Mucosa of descending colon (tissue), 3 donors: ENCODE measurements at places on chromosomes 2 and 18. TPM values are rescaled to one million over a fixed set of nuclear protein-coding genes. Genes with fewer than 3 reads are reported as not detected.
A peak's percentile ranks its signal among the peaks of the same experiment; 100 is the strongest.

DNA sequence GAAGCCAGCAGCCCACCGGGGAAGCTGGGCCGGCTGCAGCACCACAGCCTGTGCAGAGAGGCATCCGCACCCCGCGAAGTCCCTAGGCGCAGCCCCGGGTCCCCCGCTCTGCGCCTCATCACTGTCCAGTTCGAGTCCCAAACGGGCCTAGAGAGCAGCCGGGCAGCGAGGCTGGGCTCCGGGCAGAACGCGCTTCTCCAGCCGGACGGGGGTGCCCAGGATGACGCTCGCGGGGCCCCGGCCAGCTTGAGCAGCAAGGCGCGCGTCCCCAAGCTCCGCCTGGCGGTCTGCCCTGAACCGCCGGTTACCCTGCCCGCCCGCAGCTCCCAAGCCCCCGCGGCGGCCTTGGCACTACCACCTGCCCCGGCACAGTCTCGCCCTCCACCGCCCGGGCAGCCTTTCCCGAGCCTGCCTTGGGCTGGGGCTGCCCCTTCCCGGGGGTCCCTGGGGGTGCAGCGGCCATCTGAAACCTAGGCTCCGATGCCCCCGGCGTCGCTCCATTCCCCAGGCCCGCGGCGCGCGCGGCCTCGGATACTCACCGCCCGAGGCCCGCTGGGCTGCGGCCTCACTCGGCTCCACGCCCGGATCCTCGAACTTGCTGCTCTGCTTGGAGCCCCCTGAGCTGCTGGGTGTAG, 591 bp downstream of the SLC16A14 start:
- peak; percentile 39 for DNase-seq

DNA sequence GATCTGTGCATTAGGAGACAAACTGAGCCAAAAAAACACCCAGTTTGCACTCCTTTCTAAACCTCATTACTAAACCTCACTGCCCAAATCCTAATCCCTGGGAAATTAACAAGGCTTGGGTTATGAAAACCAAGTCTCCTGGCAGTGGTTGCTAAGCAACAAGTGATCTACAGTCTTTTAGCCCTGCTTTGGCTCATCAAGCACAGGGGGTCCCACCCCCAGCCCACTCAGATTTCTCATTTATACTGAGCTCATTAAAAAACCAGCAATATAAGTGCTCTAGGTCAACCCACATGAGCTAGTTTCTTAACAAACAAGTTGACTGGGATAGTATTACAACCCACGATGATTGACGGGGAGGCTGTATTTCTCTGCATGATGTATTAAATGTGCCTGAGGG, 18.4 kb downstream of the DNER start:
- no peak for DNase-seq

DNA sequence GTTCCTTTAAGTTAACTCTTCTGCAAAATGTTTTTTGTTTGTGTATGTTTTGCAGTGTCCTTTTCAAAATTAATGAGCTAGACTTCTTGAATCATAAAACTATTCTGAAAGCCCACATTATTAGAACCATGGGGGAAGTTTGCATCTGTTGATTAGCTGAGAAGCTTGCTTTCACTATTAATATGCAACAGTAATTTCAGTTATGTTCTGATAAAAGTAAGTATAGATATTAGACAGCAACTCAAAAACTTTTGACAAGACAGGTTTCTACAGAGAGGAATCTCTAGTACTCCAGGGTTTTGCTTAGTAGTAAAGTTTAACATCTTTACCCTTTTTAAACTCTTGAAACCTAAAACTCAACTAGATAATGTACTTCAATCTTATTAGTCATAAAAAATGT, 147.8 kb downstream of the UBE2E3 start:
- no peak for DNase-seq

DNA sequence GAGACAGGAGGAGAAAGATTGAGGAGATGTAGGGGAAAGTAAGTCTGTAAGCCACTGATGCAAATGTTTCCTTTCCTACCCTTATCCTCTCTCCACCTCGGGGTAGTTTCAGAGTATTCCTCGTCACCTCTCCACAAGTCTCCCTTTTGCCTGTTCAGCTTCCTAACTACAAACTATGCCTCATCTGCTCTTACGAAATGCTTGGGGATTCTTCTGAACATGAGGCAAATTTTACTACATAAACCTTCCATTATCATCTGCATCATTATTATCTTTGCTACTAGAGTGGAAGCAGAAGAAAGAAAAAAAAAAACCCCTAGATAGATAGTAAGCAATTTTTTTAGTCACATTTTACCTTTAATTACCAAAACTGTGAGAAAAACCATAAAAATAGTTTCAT, 43.1 kb upstream of the CWC22 start:
- DNase-seq = no peak

- DNase-seq = no peak
Observed at GRCh38 chr18:48142353-48142752, 211.9 kb upstream of the SMAD2 start.

The NRBP1 gene
- 68.4 TPM for total RNA-seq

The ASPRV1 gene
- total RNA-seq = 0.55 TPM

GRCh38 chr2:214379227-214379626, 31.6 kb upstream of the VWC2L start:
- no peak for DNase-seq

The HSPE1 gene
- total RNA-seq = 84.8 TPM

The OXER1 gene
- 8.9 TPM for total RNA-seq

The ARHGEF33 gene
- 1.5 TPM for total RNA-seq

The GCG gene
- total RNA-seq = 43.9 TPM

GRCh38 chr2:149152469-149152953, 114.0 kb downstream of the LYPD6B start:
- DNase-seq = no peak

DNA sequence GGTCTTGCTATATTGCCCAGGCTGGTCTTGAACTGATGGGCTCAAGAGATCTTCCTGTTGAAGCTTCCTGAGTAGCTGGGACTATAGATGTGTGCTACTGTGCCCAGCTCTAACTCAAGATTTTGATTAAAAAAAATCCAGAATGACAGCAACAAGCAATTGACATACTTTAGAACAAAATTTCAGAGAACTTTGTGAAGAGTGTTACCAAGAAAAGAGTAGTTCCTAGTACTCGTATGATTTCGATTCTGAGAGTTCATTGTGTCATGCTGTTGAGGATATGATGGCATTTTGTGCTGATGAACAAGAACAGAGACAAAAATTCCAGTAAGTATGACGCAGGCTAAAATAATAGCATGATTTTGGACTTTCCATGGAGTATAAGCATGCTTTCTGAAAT, 90.2 kb upstream of the TWSG1 start:
- no peak for DNase-seq

DNA sequence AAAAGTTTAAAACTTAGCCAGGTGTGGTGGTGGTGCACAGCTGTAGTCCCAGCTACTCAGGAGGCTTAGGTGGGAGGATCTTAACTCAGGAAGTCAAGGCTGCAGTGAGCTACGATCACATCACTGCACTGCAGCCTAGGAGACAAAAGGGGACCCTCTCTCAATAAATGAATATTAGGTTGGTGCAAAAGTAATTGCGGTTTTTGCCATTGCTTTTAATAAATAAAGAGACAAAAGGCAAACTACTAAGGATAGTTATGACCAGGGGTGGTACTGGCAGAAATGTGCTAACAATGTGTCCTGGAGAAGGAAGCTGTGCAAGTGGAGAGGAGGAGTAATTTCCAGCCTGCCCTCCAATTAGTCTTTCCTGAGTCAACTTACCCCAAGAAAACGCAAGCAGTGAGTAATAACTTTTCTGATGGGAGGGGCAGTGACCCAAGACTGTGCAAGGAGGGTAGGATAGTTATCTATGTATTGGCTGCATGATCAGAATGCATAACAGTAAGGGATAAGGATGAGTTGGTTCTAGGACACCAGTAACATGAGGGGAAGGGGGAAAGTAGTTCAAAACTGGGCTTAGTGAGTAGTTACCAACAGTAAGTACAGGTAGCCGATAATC, 1.5 kb downstream of the EXOC6B start:
- no peak for DNase-seq

- DNase-seq = no peak
Observed at GRCh38 chr2:607172-607571, 70.0 kb downstream of the TMEM18 start.

GRCh38 chr2:31979956-31980355, 30.9 kb downstream of the MEMO1 start:
- DNase-seq = no peak

The SH3BP4 gene
- 18.0 TPM for total RNA-seq

DNA sequence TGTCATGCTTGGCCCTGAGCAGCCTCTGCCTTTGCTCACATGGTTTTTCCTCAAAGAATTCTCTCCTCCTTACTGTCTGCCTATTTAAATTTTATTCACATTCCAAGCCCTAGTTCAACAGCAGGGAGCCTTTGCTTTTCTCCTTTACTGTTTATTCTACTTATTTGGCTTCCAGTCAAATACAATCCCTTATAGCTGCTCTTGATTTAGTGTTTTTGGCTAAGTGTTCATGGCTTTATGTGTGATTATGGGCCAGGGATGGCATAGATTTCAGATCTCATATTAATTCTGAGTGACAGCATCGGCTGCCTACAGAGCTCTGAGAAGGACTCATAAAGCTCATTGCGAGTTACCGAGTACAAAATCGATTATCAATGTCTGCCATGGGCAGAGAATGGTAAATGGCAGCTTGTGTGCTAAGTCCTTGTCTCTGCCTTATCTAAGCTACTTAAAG, 106.7 kb downstream of the METTL8 start:
- no peak for DNase-seq

DNA sequence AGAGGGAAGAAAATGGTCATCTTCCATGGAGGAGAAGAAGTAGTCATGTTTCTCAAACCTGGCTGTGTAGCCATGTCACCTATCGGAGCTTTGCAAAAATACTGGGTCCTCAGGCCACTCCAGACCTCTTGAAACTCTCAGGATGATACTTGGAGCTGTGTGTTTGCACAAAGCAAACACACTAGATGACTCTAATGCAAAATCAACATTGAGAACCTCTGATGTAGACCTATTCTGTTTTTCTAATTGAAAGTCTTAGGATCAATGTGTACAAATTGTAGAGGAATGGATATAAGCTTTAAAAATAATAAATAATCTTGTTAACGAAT, 444.3 kb downstream of the RND3 start:
- no peak for DNase-seq

The SERPINB12 gene
- total RNA-seq = not detected

DNA sequence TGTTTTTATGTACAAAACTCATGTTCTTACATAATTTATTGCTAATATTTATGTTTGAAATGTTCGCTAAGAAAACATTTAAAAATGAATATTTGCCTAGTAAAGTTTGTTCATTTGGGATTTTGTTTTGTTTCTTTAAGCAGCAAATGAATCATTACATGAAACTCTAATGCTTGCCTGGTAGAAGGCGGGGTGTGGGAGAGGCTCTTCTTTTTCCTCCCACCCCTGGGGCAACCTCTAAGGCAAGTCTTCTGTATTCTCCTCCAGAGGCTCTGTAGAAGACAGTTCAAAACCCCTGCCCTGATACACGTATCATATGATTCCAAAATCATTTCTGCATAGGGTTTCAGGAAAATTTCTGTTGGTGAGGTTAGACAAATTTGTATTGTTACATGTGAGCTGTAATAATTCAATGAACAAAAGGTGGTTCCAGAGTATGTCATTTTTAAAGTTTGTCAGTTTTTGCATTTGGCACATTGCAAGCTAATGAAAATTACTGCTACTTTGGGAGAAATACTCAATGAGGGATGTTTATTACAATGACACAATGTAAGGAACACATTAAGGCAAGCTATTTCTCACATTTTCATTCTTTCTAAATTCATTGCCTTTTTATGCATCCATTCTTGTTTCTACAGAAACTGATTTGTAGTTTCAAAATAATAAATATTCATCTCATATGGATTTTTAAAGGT, 302.3 kb upstream of the UBE2E3 start:
- no peak for DNase-seq

DNA sequence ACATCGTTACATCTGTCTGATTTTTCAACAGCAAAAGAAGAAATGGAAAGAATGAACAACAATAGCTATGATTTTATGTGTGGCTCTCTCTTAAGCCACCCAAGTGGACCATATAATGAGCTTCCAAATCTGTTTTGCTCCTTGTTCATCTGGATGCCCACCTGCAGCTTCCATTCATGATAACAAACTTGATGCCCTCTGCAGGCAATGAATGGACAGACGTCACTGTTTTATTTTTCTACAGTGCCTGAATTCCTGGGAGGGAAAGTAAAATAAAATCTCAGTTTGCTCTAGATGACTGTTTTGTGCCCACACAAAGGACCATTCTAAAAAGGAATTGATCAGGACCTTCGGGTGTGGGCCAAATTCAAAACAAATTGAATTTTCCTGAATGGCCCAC, 5.0 kb downstream of the MREG start:
- no peak for DNase-seq

GRCh38 chr2:98946855-98947254, 10.8 kb upstream of the CRACDL start:
- DNase-seq = no peak

DNA sequence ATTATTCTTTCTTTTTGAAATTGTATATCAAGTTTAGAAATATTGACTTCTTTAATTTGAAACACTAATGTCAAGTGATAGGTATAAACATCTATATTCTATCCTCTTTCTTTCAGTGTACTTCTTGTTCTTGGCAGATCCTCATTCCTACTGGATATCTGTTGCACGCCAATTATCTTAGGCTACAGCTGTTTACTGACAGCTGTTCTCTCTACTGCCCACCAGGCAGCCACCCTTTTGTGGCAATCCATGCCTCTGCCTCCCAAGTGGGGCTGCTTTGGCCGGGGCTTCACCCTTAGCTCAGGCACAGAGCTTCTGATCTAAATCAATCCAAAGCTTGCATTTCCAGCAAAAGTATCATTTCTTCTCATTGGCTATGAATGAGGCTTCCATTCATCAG, 50.6 kb upstream of the ITSN2 start:
- DNase-seq = no peak

The GPR45 gene
- not detected for total RNA-seq

The ITPRIPL1 gene
- total RNA-seq = 1.3 TPM

The GAREM2 gene
- total RNA-seq = 8.8 TPM

The ADCY3 gene
- total RNA-seq = 24.9 TPM

DNA sequence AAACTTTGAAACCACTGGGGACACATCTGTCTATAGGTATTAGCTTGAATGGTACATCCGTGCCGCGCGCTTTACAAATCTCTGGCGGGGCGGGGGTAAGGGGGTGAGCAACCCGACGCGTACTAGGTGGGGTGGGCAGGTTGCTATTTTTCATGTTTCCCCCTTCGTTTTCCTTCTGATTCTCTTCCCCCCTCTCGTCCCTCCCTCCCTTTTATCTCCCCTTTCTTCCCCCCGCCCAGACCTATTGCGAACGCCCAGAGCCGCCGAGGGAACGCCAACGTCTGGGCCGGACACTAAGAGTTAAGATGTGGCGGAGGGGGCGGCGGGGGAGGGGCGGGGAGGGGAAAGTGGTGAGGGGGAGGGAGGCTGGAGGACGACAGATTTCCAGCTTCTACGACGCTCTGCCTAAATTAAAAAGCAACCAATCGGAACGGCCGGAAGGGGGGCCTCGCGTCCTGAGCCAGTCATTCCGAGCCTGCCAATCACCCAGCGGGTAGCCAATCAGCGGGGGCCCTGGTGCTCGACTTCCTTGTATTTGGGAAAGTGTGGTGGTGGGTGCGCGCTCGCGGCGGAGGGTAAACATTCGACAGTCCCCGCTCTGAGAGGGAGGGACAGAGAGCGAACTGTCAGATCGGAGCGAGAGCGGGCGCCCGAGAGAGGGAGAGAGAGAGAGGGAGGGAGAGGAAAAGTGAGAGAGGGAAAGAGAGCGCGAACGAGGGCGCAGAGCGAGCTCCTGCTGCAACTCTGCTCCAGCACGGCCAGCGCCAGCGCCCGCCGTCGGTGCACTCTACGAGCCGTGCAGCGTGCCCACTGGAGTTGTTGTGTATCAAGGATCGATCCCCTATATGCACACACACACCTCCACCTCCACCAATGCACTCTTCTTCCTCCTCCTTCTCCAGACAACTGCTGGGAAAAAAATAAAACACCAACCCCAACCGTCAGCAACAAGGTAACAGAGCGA, at the start of gene POU3F3:
TSS of gene POU3F3 (plus strand) at position 582 of the 964 bp plus-strand sequence. CDS start 1,396 bp downstream, outside the sequence.
- DNase-seq = peak; percentile 75
